ENCODE measurements at places on chromosomes 6 and 20.

DNA sequence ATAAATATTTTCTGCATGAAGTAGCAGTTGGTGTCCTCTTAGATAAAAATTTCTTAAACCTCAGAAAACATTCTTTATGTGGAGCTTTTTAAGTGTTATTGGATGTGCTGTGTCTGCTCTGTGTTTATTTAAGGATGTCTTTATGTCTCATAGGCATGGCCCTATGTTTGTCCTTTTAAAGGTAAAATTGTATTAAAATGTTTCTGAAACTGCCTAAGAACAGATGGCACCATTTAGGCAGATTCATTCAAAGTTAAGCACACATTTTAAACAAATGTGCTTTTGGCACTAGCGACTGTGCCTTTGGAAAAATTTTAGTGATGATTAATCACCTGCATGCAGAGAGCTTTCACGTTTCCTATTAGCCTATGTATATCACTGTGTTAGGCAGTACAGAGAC lies 125.2 kb downstream of the KIF6 start:
- DNase-seq = no peak

GRCh38 chr6:144888621-144889020 lies 603.5 kb downstream of the UTRN start:
- no peak for DNase-seq

DNA sequence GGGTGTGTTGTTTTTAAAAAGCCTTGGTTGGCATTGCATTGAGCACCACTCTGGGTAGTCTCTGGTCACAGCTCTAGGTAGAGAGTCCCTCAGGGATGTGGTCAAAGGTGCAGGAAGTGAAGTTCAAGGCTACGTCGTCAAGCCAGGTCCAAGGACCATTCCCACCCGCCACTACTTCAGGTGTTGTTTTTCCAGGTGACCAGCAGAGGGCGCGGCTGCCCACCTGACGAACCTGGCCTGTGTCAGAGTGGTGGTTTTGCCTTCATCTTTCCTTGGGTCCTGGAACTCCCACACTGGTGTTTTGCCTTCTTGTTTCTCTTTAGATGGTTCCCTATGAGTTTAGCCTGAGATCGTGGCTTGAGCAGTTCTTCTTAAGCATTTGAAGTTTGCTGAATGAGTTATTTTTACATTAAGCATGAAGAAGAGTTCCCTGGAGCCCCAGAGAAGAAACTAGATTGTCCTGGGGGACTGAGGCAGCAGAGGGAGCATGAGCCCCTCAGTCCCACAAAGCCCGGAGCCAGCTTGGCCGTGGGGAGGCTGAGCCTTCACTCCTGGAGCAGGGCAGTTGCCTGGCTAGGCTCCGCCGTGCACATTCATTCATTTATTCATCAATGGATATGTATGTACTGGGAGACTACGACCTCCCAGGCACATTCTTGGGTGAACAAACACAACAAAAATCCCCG lies 5.6 kb upstream of the PHACTR3 start:
- peak; percentile 28 for DNase-seq

DNA sequence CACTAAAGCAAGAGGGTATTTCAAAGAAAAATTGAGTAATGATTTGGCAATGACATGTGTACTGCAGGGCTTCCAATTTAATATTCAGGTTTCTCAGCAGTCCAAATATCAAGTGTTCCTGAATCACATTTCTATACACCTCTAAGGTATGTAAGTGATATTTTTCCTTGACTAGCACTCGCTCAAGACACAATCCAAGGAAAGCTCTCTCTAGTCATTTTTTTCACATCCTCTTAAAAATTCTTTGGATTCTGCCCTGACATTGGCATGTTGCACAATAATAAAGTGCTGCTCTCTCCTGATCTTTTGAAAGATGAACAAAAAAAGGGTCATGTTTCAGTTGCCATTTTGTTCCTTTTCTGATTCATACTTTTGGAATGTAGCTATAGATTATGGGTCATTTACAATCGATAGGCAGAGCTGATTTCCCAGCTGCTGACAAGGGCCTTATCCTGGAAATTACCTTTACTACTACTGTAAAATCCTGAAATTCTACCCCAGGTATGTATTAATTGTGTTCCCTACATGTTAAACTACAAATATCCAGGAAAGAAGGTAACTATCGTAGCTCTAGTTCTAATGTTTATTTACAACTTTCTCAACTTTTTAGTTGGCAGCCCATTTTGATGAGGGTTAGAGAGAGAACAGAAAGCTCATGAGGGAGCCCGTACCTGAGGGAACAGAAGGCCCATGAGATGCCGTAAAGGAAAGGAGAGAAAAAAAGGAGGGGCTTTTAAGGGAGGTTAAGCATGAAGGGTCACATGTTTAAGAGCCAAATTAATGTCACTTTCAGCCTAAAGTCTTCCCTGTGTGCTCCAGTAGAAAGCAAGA lies 22.2 kb upstream of the ADGRG6 start:
- no peak for DNase-seq

GRCh38 chr6:134282816-134283215 lies 35.1 kb downstream of the SGK1 start:
- DNase-seq = no peak

GRCh38 chr6:148235446-148235845 lies 107.2 kb upstream of the SASH1 start:
- DNase-seq = no peak

DNA sequence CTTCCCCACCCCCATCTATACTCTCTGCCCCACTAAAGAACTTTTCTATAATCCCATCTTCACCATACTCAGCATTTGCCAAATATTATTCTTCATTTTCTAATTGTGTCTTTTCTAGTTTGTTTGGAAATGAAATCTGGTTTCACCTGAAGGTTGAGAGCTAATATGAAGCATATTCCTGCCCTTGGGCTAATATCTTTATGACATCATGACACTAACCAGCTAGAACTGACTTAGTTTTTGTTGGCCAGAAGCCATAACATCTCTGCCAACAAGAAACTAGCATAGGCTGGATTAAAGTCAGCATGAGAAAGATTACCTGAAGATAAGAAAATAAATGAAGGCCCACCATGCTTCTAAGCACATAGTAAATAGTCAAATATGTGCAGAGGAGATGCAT lies 16.7 kb downstream of the UNC5CL start:
- DNase-seq = no peak

DNA sequence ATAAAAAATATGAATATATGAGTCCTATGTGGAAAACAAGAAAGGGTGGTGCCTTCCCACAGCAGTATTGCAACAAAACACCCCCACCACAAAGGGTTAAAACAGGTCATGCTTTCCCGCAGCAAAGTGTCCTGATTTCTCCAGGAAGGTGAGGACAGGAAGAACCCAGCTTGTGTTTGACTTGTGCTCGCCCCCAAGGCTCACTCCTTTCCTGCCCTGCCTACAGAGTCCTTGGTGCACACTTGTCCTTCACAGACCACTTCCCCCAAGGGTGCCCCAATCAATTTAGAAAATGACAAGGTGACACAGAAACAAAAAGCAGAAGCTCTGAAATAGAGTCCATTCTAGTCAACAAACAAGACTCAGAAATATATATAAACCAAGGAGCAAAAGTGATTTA lies 237.4 kb downstream of the PTPRK start:
- no peak for DNase-seq

DNA sequence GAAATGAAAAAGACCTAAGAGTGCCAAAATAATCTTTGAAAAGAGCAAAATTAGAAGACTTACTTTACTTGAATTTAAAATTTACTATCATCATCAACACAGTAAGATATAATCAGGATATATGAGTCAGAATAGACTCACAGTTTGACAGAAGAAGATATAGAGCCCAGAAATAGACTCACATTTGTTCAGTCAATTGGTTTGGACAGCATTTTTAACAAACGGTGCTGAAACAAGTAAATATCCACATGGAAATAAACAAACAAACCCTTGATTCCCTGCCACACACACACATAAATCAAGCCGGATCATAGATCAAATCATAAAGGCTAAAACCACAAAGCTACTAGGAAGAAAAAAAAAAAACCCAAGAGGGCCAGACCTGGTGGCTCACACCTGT lies 291.1 kb downstream of the ADGRG6 start:
- DNase-seq = no peak

DNA sequence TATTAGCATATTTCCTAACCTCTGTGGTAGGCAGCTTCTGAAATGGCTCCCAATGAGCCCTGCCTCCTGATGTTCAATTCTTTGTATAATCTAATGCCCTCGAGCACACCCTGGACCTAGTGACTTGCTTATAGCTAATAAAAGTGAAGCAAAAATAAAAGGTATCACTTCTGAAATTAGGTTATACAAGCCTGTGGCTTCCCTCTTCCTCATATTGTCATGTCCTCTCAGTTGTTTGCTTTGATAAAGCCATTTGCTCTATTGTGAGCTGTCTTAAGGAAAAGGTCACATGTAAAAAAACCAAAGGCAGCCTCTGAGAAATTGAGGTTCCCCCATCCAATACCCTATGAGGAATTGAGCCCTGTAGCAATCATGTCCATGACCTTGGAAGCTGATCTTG lies 442.1 kb upstream of the ADGRB3 start:
- no peak for DNase-seq

DNA sequence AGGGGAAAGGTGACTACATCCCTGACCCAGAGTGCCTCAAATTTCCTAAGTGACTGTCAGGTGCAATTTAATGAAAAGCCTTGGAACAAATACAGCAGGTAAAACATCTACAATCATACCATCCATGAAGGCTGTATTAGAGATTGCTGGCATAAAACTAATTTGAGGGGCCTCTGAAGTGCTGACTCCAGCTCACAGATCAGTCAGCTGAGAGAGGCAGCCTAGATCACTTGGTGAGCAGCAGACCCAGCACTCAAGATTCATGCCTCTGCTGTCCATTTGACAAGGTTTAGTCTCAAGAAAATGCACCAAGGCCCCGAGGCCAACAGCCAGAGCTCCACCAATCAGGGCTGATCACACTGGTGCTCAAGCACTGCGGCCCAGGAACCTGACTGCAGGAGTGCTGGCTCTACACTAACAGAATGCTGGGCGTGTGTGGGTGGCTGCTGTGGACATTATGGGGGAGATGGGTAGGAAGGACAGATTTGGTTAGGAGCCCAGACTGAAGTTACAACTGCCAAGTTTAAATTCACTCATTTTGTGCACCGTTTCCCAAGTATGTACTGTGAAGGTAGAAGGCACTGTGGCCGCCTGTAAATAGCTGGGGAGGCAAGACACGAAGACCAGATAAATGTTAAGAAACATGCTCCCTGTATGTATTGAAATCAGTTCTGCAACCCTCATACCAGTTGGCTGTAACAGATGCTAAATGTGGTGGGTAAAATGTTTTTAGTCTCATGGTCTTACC lies 28.2 kb downstream of the SNX5 start:
- DNase-seq = no peak

GRCh38 chr6:11681770-11682169 lies 96.8 kb downstream of the ADTRP start:
- DNase-seq = no peak

GRCh38 chr6:159487636-159488035 lies 205.4 kb downstream of the SOD2 start:
- DNase-seq = no peak

GRCh38 chr20:40956542-40957264 lies 71.9 kb upstream of the TOP1 start:
- DNase-seq = no peak

DNA sequence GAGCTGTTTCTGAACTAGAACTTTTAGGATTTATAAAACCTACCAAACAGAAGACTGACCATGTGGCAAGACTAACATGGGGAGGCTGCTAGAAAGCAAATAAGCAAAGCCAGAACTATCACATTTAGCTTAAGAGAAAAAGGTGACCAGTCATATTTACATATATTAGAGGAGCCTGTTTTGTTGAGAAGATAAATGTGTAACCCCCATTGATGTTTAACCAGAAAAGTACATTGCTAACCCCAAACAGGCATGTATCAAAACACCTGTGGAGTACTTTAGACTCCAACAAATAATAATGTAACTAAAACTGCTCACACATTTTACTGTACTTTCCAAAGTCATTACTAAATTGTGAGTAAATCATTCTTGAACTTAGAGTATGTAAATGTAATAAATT lies 35.0 kb downstream of the AKIRIN2 start:
- DNase-seq = no peak

GRCh38 chr6:118506071-118506638 lies 41.9 kb upstream of the PLN start:
- DNase-seq = no peak

GRCh38 chr6:93416571-93417420 lies 2.6 kb downstream of the EPHA7 start:
- DNase-seq = peak; percentile 42

DNA sequence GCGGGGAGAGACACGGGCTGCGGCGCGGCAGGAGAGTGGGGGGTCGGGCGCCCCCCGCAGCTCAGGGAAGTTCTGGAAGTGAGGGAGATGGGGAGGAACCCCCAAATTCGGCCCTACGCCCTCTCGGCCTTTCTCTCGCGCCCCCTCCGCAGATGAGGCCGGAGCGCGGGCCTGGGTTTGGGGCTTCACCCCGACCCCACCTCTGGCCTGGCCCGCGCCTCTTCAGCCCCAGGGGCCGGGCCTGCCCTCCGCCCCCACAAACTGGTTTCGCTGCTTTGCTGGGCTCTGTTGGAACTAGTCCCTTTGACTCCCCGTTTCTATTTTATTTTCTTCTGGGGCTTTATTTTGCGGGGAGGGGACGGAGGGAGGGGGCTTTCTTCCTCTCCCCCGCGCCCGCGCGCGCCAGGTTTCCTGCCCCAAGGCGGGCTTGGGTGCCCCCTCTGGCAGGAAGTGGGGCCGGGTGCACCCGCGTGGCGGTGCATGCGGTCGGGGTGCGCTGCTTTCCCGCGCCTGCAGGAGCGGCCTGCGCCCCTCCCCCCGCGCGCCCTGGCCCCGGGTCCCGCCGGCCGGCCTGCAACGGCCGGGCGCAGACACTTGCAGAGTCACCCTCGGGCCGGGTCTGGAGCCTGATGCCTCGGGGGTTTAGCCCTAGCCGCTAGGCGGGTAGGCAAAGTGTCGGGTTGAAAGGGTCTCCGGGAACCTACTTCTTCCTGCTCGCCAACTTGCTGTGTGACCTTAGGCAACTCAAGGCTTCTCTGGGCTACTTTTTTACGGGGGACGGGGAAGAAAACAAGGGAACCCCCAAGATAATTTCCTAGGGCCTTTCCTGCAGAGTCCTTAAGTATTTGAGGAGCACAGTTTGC lies 1.3 kb downstream of the HMGA1 start:
- no peak for DNase-seq

DNA sequence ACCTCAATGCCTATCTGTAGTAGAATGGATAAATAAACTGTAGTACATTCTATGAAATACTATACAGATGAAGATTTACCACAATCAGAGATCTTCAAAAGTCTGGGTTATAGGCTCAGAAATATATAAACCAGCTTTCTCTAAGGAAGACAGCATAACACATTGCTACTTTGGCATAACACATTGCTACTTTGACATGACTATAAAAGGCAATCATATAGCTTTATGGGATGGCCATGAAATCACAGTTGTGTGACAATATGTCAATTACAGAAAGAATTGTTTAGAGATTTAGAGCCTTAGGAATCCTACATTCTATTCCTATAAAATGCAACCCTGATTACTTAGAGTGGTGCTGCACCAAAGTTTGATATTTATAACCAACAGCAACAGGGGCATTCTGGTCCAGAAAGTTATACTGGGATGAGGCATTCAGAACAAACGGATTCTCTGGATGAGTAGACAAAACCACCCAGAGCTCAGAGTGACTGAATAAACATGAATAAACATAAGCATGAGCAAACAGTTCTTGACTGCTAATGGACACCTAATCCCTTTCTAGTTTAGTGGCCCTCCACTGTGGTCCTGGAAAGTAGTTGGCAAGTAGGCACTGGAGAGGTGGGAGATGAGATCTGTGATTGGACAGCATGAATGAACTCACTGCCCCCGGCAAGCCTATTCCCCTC lies 12.0 kb downstream of the TTI1 start:
- DNase-seq = no peak
